Mesenteric fat pad (tissue), 1 donor: ENCODE measurements at places on chromosomes 1 and 21. TPM values are rescaled to one million over a fixed set of nuclear protein-coding genes. Genes with fewer than 3 reads are reported as not detected.
A peak's percentile ranks its signal among the peaks of the same experiment; 100 is the strongest.

DNA sequence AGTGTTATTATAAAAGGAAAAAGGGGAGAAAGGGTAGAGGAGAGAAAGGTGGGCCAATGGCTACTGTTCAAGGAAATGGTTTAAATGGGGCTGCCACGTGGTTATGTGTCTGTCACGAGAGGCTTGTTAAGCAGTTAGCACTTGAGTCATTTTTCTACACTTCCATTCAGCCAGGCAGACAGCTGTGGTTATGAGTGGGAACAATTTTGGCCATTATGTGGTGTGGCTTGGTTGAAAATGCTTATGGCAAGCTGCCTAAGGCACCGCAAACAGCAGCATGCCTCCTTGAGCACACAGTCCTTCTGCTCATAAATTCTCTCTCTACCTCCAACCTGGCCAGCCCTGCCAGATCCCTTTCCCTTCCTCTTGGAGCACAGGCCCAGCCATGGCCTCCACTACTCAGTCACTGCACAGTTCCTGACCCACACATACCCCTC lies 3.2 kb upstream of the SRM start:
- DNase-seq: peak; percentile 60

DNA sequence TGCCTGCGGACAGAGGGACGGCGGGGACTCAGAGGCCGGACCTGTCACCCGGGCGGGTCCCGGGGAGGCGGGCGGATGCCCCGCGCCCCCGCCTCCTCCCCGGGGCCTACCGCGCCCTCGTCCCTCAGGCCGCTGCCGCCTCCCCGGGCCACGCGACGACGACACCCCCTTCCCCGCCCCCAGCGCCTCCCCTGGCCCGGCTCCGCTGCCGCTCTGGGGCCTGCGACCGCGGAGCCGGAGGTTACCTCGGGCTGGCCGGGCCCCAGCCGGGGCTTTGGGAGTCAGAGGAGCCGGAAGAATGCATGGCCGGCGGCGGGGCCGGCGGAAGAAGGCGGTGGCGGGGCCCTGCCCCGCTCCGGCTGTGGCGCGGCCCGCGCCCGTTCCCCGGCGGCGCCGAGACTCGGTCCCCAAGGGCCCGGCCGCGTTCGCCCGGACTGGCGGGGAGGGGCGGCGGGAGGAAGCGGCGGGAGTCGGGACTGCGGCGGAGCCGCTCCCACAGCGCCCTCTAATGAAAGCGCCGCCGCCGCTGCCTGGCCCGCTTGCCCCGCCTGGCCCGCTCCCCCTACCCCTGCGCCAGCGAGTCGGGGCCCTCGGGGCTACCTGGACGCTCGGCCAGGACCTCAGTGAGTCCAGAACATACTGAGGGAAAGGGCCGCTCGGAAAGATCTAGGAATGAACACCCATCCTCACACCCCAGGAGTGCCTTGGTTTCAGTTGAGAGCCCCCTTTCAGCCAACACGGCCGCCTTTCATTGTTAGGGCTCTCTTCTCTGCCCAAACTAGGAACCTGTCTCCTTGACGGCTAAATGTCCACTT lies at the start of gene LPGAT1:
Gene LPGAT1, minus strand, starts transcription at position 436 of the 815 bp plus-strand sequence. CDS start 1,467 bp downstream, outside the sequence.
- peak; percentile 94 for DNase-seq

DNA sequence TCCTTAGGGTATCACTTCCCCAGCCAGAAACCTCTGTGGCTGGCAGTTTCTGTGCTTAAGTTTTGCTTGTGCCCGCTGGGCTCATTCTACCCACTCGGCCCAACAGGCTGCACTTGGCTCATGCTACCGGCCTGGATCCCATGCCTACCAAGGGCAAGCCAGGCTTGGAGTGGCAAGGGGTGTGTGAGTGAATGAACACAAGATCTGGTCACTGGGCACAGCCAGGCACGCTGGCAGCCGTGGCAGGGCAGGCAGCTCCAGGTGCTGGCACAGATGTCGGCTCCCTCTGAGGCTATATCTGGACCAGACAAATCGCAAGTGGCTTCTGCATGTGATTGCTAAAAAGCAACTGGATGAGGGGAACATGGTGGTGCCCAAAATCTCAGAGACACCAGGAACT lies 740.5 kb upstream of the B3GALT2 start:
- no peak for DNase-seq

- DNase-seq: no peak
Measured at GRCh38 chr1:192513697-192514096, 61.9 kb upstream of the RGS1 start.

SV2A gene
- 2.0 TPM for total RNA-seq

OR2W3 gene
- not detected for total RNA-seq

AADACL4 gene
- not detected for total RNA-seq
